ENCODE measurements at places on chromosomes 11 and 22.

- DNase-seq, result no peak
- peaks cover 13% of the 10 kb centered on the region for H3K4me1 ChIP-seq
- no peak overlapping the region for H3K4me3 ChIP-seq
- H3K36me3 ChIP-seq, result no peaks in the 10 kb centered on the region
- H3K27ac ChIP-seq, result no peak overlapping the region
Measured at GRCh38 chr22:19503367-19503766, 20.8 kb downstream of the CLDN5 start.

GRCh38 chr11:95556342-95557163, 233.0 kb downstream of the FAM76B start:
- no peaks in the 10 kb centered on the region for H3K27me3 ChIP-seq
- H3K4me3 ChIP-seq, result no peak overlapping the region
- no peaks in the 10 kb centered on the region for H3K4me1 ChIP-seq
- H3K36me3 ChIP-seq, result no peaks in the 10 kb centered on the region
- H3K27ac ChIP-seq, result no peak overlapping the region

GRCh38 chr11:134356656-134357544, 25.1 kb downstream of the GLB1L2 start:
- peaks cover 5% of the 10 kb centered on the region for H3K4me1 ChIP-seq
- DNase-seq, result peak; percentile 30
- H3K4me3 ChIP-seq, result no peak overlapping the region
- no peaks in the 10 kb centered on the region for H3K27me3 ChIP-seq
- H3K36me3 ChIP-seq, result no peaks in the 10 kb centered on the region

GRCh38 chr11:4118107-4118506, 23.5 kb downstream of the RRM1 start:
- no peak overlapping the region for H3K4me3 ChIP-seq
- H3K36me3 ChIP-seq, result peaks cover 25% of the 10 kb centered on the region
- H3K27me3 ChIP-seq, result no peaks in the 10 kb centered on the region
- H3K4me1 ChIP-seq, result no peaks in the 10 kb centered on the region
- no peak overlapping the region for H3K27ac ChIP-seq

DNA sequence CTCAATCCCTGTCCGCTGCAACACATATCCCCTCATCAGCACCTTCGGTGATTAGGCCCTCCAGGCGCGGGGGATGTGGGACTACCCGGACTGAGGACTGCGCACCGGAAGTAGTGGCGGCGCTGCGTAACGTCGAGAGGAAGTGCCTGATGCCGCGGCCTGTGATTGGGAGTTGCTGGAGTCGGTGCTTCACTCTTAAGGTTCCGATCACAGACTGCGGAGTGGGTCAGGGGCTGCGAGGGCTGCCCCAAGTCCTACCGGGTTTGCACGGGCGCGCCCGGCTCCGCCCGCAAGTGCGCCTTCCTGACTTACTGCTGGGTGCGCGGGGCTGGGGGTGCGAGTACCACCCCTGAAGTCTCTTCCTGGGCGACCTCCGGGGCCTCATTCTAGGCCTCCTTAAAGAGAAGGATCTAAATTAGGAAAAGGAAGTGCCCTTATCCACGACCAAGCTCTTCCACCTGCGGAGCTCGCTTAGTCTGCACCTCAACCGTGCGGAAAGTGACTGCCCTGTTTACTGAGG, at the start of gene ALKBH3:
TSS of gene ALKBH3 (plus strand) at position 192 of the 520 bp plus-strand sequence. CDS start 1,822 bp downstream, outside the sequence.
- H3K36me3 ChIP-seq, result peaks cover 22% of the 10 kb centered on the region
- DNase-seq, result peak; percentile 85
- peak within 1 kb of the TSS; percentile 52 for H3K27ac ChIP-seq
- peaks cover 18% of the 10 kb centered on the region for H3K4me1 ChIP-seq

- H3K27ac ChIP-seq, result no peak overlapping the region
- H3K4me3 ChIP-seq, result no peak overlapping the region
- H3K4me1 ChIP-seq, result no peaks in the 10 kb centered on the region
- DNase-seq, result no peak
- H3K27me3 ChIP-seq, result no peaks in the 10 kb centered on the region
Measured at GRCh38 chr11:101014600-101015285, 114.9 kb downstream of the PGR start.

DNA sequence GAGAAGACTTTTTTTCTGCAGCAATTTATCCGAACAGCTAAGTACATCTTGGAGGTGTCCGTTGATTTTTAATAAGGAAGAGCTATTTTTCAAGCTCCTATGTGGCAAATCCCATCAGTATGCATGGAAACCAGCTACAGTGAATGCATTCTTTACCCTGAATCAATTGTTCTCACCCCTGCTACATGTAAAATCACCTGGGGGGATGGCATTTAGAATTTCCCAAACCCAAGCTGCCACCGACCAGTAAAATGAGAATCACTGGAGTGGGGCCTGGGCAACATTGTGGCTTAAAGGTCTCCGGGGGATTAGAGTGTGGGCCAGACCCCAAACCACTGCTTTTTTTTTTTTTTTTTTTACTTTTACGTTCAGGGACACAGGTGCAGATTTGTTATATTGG, 2.8 kb upstream of the ZNF195 start:
- peaks cover 20% of the 10 kb centered on the region for H3K4me1 ChIP-seq
- no peak overlapping the region for H3K27ac ChIP-seq

- H3K27ac ChIP-seq, result no peak overlapping the region
- H3K4me1 ChIP-seq, result no peaks in the 10 kb centered on the region
- no peaks in the 10 kb centered on the region for H3K27me3 ChIP-seq
- H3K36me3 ChIP-seq, result peaks cover 10% of the 10 kb centered on the region
Measured at GRCh38 chr11:31419138-31419537, 49.5 kb downstream of the DNAJC24 start.

DNA sequence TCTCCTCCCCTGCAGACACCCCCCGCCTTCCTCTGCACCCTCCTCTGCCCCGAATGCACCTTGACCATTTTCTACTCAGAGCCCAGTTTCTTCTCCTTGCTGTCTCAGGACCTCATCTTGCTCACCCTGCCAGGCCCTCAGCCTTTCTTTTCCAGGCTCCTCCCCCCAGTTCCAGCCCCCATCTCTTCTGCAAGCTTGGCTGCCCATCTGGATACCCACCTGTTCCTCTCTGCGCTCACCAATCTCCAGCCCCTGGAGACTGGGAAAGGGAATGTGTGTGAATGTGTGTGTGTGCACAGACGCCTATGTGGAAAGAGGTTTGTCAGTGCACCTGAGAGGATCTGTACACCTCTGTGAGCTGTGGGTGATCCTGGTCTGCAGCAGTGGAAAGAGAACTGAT, 36.4 kb downstream of the SLC22A12 start:
- H3K27ac ChIP-seq, result no peak overlapping the region
- DNase-seq, result no peak
- H3K27me3 ChIP-seq, result no peaks in the 10 kb centered on the region

- no peaks in the 10 kb centered on the region for H3K4me1 ChIP-seq
- no peaks in the 10 kb centered on the region for H3K27me3 ChIP-seq
- H3K27ac ChIP-seq, result no peak within 1 kb of the TSS
- no peaks in the 10 kb centered on the region for H3K36me3 ChIP-seq
- H3K4me3 ChIP-seq, result no peak within 1 kb of the TSS
Measured at GRCh38 chr11:55661901-55662300, at the start of gene OR4C6. Gene OR4C6, plus strand, starts transcription at chr11:55662201. Its CDS starts 2,966 bp downstream, at chr11:55665167.

DNA sequence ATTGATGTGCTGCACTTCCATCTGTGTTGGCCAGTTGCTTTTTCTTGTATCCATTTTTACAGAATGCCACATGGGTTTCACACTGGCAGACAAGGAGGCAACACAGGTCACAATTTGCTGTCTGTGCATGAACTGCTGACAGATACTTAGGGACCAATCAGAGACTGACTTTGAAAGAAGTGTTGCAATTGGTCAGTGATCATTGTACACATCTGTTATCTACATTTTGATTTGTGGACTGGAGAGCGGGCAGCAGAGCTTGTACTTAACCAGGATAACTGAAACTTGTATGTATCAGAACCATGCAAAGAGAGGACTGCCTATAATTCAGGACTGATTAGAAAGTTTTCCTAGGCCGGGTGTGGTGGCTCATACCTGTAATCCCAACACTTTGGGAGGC, 21.8 kb downstream of the PRR5 start:
- H3K4me1 ChIP-seq, result no peaks in the 10 kb centered on the region
- H3K4me3 ChIP-seq, result no peak overlapping the region
- H3K27me3 ChIP-seq, result no peaks in the 10 kb centered on the region
- no peak for DNase-seq
- no peak overlapping the region for H3K27ac ChIP-seq

DNA sequence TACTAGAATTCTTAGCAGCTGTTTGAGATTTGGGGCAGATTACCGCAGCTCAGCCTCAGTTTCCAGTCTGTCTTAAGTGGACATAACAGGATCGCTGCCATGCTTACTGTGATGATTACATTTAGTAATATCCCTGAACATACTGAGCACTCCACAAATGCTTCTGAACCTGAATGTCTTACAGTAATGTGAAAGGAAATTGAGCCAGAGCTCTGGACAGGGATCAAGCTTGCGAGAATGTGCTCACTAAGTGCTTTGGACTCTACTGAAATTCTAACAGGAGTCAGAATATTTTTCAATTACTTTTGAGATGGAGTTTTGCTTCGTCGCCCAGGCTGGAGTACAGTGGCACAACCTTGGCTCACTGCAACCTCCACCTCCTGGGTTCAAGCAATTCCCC, 118.6 kb upstream of the RASSF10 start:
- H3K36me3 ChIP-seq, result no peaks in the 10 kb centered on the region
- H3K27ac ChIP-seq, result no peak overlapping the region
- H3K4me3 ChIP-seq, result no peak overlapping the region
- no peak for DNase-seq

DNA sequence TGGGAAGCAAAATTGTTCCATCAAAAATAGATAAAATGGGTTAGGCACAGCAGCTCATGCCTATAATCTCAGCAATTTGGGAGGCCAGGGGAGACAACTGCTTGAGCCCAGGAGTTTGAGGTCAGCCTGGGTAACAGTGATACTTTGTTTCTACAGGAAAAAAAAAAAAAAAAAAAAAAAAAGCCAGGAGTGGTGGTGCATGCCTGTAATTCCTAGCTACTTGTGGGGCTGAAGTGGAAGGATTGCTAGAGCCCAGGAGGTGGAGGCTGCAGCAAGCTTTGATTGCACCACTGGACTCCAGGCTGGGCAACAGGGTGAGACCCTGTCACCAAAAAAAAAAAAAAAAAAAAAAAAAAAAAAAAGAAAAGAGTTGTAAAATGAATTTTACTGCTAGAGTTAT, 49.6 kb downstream of the KIF18A start:
- no peaks in the 10 kb centered on the region for H3K36me3 ChIP-seq
- no peak overlapping the region for H3K27ac ChIP-seq
- no peaks in the 10 kb centered on the region for H3K4me1 ChIP-seq
- no peak overlapping the region for H3K4me3 ChIP-seq
- H3K27me3 ChIP-seq, result no peaks in the 10 kb centered on the region

DNA sequence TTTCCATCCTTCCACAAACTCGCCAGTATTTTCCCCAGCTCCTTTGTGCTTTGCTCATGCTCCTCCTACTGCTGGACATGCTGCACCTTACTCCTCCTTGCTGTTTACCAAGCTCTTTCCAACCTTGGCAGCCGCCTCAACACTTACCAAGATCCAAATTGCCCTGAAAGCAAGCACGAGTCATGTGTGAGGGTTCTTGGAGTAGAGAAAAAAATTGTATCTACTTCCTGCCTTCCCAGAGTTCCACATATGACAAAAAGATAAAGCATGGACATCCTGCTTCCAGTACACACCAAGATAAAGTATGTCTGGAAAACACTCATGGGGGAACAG, 767.5 kb downstream of the NTM start:
- no peaks in the 10 kb centered on the region for H3K27me3 ChIP-seq
- no peaks in the 10 kb centered on the region for H3K36me3 ChIP-seq
- H3K4me1 ChIP-seq, result no peaks in the 10 kb centered on the region
- H3K4me3 ChIP-seq, result no peak overlapping the region
- H3K27ac ChIP-seq, result no peak overlapping the region
- DNase-seq, result no peak

DNA sequence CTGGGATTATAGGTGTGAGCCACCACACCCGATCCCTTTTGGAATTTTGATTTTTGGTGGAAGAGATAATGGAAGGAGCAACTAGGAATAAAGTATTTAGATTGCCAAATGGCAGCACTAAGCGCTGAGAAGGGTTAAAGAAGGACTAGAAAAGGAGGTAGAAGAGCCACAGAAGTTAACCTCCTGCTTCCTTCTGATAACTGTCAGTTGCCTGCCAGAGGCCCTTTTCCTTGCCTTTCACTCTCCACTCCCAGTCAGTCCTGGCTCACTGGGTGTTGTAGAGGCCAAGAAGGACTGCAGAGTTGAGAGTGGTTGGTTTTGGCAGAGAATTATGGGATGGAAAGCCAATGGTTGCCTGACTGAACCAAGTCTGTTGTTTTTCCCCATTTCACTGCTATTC, 19.3 kb downstream of the ZC3H12C start:
- no peaks in the 10 kb centered on the region for H3K4me1 ChIP-seq
- H3K27ac ChIP-seq, result no peak overlapping the region
- H3K27me3 ChIP-seq, result no peaks in the 10 kb centered on the region
- DNase-seq, result no peak

GRCh38 chr22:32448980-32449379, 15.3 kb downstream of the BPIFC start:
- no peak overlapping the region for H3K27ac ChIP-seq
- H3K4me3 ChIP-seq, result no peak overlapping the region
- DNase-seq, result no peak
- no peaks in the 10 kb centered on the region for H3K4me1 ChIP-seq
- no peaks in the 10 kb centered on the region for H3K36me3 ChIP-seq

GRCh38 chr11:114077482-114078305, 18.2 kb downstream of the ZBTB16 start:
- H3K4me3 ChIP-seq, result no peak overlapping the region
- H3K27ac ChIP-seq, result peak overlapping the region; percentile 14
- no peaks in the 10 kb centered on the region for H3K36me3 ChIP-seq
- DNase-seq, result peak; percentile 70
- no peaks in the 10 kb centered on the region for H3K27me3 ChIP-seq

- no peak overlapping the region for H3K27ac ChIP-seq
- H3K27me3 ChIP-seq, result no peaks in the 10 kb centered on the region
- H3K4me1 ChIP-seq, result no peaks in the 10 kb centered on the region
- H3K36me3 ChIP-seq, result no peaks in the 10 kb centered on the region
Measured at GRCh38 chr11:133214646-133215045, 317.7 kb downstream of the OPCML start.

GRCh38 chr11:44456544-44457300, 108.7 kb upstream of the CD82 start:
- H3K27me3 ChIP-seq, result no peaks in the 10 kb centered on the region
- no peaks in the 10 kb centered on the region for H3K36me3 ChIP-seq
- no peak for DNase-seq
- H3K4me3 ChIP-seq, result no peak overlapping the region

DNA sequence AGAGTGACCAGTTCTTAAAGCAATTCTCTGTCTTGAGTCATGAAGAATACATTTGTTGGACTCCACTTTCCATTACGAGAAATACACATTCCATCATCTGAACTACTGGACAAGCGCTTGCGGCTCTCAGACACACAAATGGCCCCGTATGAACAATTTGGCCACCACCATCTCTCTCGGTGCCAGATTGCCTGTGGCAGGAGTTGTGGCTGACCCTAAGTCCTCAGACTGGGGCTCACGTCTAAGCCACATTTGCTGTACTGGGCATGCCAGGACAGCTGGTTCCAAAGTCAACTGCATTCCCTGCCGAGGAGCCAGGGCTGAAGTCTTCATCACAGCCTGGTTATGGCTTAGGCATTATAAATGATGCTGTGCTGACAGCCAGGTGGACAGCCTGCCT, 227.5 kb downstream of the MIAT start:
- H3K27me3 ChIP-seq, result no peaks in the 10 kb centered on the region
- H3K36me3 ChIP-seq, result no peaks in the 10 kb centered on the region
- DNase-seq, result no peak

- H3K36me3 ChIP-seq, result no peaks in the 10 kb centered on the region
- no peak for DNase-seq
- H3K4me1 ChIP-seq, result peaks cover 16% of the 10 kb centered on the region
- H3K27me3 ChIP-seq, result no peaks in the 10 kb centered on the region
- H3K4me3 ChIP-seq, result no peak overlapping the region
Measured at GRCh38 chr22:29617922-29618629, 14.6 kb downstream of the NF2 start.
